ENCODE measurements at places on chromosomes 7 and 10. TPM values are rescaled to one million over a fixed set of nuclear protein-coding genes. Genes with fewer than 3 reads are reported as not detected.

Gene HMX2
- polyA plus RNA-seq = not detected

Gene TFR2
- 1.3 TPM for polyA plus RNA-seq

Gene CHST3
- polyA plus RNA-seq = 10.6 TPM

Gene PNLIPRP1
- not detected for polyA plus RNA-seq

Gene PDE6C
- 1.4 TPM for polyA plus RNA-seq

Gene ASB13
- polyA plus RNA-seq = 11.7 TPM

Gene ABCB4
- polyA plus RNA-seq = 1.8 TPM

Gene ENO4
- 4.3 TPM for polyA plus RNA-seq

Gene CACNB2
- polyA plus RNA-seq = 11.7 TPM

Gene ATOH7
- polyA plus RNA-seq = 0.28 TPM

Gene CYP2E1
- 1.5 TPM for polyA plus RNA-seq

Gene AMPH
- polyA plus RNA-seq = 12.4 TPM

Gene ADAP1
- polyA plus RNA-seq = 8.7 TPM
